ENCODE measurements at places on chromosomes 7 and 10.

- DNase-seq = no peak
These were observed 34.2 kb upstream of the ADRB1 start for GRCh38 chr10:114009281-114009996.

DNA sequence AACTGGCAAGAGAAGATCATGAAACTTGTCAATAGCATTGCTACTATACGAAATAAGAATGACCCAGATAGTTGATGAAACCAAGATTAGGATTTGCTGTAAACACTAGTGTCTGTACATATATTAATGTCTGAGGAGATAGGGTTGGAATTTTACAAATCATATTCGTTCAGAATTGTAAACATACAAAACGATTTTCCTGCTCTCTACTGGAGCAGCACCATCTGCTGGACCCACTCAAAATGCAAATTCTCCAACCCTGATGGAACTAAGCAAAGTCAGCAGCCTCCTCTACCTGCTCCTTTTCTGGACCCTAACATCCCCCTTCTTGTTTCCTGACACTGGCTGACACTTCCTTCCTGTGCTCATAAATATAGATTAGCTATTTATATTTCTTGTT lies 29.4 kb upstream of the SGMS1 start:
- no peak for DNase-seq

DNA sequence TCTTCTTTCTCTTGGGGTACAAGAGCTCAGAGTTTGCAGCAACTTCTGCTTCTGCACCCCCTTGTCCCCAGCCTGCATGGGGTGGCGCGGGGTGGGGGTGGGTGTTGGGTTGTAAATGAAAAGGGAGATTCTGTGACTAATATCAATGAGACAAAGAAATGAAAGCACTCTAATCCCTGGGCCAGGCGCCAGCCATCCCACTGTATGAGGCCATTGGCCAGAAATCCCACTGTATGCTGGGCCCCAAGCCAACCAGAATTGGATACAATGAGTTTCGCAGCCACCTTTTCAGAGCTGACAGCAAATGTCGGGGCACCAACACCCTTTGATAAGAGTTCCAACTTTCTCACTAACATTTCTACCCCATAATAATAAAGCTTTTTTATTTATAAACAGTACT lies 10.9 kb upstream of the PTN start:
- no peak for DNase-seq

DNA sequence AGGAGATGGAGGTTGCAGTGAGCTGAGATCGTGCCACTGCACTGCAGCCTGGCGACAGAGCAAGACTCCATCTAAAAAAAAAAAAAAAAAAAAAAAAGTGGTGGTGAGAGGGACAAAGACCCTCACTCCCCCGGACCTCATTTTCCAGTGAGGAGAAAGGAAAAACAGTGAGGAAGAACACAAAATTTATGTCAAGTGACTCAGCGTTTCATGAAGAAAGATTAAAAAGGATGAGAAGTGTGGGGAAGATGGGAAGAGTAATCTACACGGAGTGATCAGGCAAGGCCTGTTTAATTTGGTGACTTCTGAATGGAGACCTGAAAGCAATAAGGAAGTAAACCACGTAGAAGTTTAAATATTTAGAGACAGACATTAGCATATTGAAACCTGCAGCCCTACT lies 7.0 kb downstream of the NUDT5 start:
- no peak for DNase-seq

DNA sequence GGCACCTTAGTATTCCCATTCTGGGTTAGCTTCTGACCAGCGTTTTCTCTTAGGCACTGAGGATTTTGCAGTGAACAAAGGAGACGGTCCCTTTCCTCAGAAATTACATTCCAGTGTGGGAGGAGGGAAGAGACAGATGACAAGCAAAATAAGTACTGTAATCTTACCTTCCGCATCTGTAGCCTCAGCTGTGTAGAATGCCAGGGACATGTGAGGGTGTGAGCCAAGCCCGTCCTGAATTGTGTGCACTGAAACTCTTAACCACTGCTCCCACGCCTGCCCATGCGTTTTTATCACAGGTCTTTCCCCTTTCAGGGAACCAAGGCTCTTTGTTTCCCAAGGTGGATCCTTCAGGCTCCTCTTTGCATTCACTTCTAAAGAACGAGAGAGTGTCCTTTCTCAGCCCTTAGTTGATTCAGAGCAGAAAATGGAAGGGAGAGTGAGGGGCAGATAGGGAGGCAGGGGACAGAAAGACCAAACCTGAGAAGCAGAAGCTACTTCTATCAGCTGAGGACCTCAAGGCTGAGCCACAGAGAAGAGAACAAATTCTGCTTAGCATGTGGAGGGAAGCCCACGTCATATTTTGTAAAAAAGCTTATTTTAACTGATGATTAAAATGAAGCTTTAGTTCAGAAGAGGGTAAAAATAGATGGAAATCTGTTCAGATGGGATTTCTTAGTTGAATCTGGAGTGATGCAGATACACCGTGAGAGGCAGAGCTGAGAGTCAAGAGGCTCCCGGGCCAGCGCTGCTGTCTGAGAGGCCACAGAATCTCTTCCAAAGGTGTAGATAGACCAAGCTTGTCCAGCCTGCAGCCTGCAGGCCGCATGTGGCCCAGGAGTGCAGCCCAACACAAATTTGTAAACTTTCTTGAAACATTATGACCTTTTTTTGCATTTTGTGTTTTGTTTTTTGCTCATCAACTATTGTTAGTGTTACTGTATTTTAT lies 122.5 kb downstream of the CCNY start:
- no peak for DNase-seq

DNA sequence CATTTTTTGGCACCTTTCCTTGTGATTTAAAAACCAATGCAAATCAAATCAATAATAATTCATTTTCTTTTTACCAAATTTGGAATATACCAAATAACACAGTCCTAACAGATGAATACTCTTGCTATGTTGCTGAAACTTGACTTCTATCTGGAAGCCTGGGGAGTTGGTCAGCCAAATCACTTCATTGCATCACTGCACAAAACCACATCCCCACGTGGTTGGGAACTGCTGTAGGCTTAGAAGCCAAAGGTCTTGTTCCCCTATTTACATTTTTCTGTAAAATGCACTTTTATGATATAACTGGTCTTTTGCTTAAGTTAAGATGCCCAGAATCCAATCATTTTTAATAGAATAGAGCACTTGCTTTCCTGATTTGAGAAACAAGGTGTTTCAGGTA lies 15.2 kb downstream of the GPR85 start:
- no peak for DNase-seq

All from upper lobe of left lung (tissue), 6 donors.